Sigmoid colon (tissue), 7 donors: ENCODE measurements at places on chromosomes 1 and 21.

DNA sequence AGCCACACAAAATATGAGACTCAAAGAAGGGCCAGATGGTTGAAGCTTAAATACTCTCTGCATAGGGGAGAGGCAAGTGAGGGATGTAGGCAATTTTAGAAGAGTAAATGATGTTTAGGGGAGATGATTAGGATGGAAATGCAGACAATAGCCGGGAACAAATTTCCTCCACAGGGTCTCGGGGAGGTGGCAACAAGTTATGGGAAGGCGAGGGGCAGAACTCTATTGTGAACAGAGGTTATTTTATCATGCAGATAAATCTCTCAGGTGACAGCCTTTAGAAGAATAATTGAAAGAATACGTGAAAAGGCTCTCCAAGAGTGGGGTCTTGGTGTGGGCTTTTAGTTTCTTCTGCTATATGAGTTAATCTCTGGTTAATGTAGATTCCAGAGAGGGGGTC is 166.7 kb downstream of the GALNT2 start:
- H3K27ac ChIP-seq, result no peak overlapping the region
- H3K4me3 ChIP-seq, result no peak overlapping the region
- H3K27me3 ChIP-seq, result no peaks in the 10 kb centered on the region
- peaks cover 18% of the 10 kb centered on the region for H3K36me3 ChIP-seq
- no peaks in the 10 kb centered on the region for H3K4me1 ChIP-seq

- no peak overlapping the region for H3K27ac ChIP-seq
- no peaks in the 10 kb centered on the region for H3K36me3 ChIP-seq
- no peak for DNase-seq
Observed at GRCh38 chr1:76433526-76433925, 359.0 kb downstream of the ST6GALNAC3 start.

GRCh38 chr1:108129999-108130398 is 70.1 kb downstream of the SLC25A24 start:
- no peaks in the 10 kb centered on the region for H3K36me3 ChIP-seq
- no peaks in the 10 kb centered on the region for H3K4me1 ChIP-seq
- no peak for DNase-seq
- no peak overlapping the region for H3K27ac ChIP-seq
- no peak overlapping the region for H3K4me3 ChIP-seq

DNA sequence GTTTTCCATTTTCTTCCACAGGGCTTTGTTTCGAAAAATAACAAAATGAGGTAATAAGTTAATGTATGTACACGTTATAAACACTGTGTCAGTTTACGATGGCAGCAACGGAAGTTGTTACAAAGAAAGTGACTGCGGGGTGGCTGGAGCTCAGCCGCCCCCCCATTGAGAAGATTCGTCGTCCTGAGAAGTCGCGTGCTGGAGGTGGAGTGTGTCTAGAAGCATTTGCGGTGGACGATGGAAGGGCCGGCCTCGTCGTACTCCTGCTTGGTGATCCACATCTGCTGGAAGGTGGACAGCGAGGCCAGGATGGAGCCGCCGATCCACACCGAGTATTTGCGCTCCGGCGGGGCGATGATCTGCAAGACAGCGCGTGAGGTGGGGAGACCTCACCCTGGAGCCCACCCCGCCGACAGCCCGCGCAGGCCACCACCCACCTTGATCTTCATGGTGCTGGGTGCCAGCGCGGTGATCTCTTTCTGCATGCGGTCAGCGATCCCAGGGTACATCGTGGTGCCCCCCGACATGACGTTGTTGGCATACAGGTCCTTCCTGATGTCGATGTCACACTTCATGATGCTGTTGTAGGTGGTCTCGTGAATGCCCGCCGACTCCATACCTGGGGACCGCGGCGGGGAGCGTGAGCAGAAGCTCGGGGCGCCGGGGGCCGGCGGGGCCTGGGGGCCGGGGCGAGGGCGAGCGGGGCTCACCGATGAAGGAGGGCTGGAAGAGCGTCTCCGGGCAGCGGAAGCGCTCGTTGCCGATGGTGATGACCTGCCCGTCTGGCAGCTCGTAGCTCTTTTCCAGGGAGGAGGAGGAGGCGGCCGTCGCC is 2.4 kb downstream of the ACTA1 start:
- no peak overlapping the region for H3K27ac ChIP-seq
- H3K27me3 ChIP-seq, result peaks cover 52% of the 10 kb centered on the region
- no peak overlapping the region for H3K4me3 ChIP-seq
- DNase-seq, result no peak

GRCh38 chr21:28908351-28908750 is 84.3 kb downstream of the LTN1 start:
- H3K27me3 ChIP-seq, result no peaks in the 10 kb centered on the region
- no peaks in the 10 kb centered on the region for H3K4me1 ChIP-seq
- H3K27ac ChIP-seq, result no peak overlapping the region
- H3K36me3 ChIP-seq, result no peaks in the 10 kb centered on the region

- H3K36me3 ChIP-seq, result no peaks in the 10 kb centered on the region
- DNase-seq, result no peak
- H3K4me3 ChIP-seq, result no peak overlapping the region
- H3K27ac ChIP-seq, result no peak overlapping the region
Observed at GRCh38 chr21:30044447-30045064, 104.8 kb upstream of the GRIK1 start.

DNA sequence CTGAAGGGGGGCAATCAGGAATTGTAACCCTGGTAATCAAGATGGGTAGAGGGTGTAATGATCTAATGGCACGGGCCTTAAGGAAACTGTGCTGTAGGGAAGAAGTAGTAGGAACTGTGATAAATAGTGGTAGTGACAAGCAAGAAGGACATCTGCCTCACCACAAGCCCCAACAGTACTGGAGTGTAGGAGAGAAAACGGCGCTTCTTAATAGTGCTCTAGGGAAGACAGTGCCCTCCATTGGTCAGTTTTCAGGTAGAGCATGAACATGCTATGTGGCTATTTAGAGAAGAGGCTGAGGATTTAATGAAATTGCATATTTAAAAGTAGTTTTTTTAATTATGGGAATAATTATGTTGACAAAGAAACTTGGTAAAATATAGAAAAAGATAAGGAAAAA is 32.2 kb downstream of the SLC30A7 start:
- no peak overlapping the region for H3K27ac ChIP-seq
- DNase-seq, result no peak
- H3K4me3 ChIP-seq, result no peak overlapping the region

DNA sequence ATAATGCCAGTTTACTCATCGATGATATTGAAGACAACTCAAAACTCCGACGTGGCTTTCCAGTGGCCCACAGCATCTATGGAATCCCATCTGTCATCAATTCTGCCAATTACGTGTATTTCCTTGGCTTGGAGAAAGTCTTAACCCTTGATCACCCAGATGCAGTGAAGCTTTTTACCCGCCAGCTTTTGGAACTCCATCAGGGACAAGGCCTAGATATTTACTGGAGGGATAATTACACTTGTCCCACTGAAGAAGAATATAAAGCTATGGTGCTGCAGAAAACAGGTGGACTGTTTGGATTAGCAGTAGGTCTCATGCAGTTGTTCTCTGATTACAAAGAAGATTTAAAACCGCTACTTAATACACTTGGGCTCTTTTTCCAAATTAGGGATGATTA is 13.7 kb downstream of the GGPS1 start:
- peaks cover 14% of the 10 kb centered on the region for H3K36me3 ChIP-seq
- DNase-seq, result no peak
- H3K4me1 ChIP-seq, result peaks cover 8% of the 10 kb centered on the region
- no peak overlapping the region for H3K4me3 ChIP-seq
- no peaks in the 10 kb centered on the region for H3K27me3 ChIP-seq

GRCh38 chr1:153212201-153212600 is 5.2 kb upstream of the PRR9 start:
- H3K4me3 ChIP-seq, result no peak overlapping the region
- H3K36me3 ChIP-seq, result no peaks in the 10 kb centered on the region
- no peaks in the 10 kb centered on the region for H3K4me1 ChIP-seq
- H3K27ac ChIP-seq, result no peak overlapping the region

DNA sequence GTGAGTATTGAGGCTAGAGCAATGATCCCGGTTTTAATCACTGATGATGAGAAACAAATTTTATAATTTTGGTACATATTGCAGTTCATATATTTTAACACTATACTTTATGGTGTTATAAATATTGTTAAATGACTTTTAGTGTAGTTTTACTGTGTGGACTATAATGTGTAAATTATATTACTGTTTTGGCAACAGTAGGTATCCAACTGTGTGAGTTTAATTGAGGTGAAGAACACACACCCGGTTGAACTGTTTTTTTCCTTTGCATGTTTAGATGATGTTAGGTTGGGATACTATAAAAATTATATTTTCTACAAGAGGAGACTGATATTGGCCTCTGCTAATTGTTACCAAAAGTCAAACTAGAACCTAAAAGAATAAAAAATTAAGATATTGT is 166.5 kb downstream of the SDCCAG8 start:
- H3K27ac ChIP-seq, result no peak overlapping the region
- H3K4me3 ChIP-seq, result no peak overlapping the region
- H3K36me3 ChIP-seq, result peaks cover 11% of the 10 kb centered on the region
- peaks cover 23% of the 10 kb centered on the region for H3K4me1 ChIP-seq

DNA sequence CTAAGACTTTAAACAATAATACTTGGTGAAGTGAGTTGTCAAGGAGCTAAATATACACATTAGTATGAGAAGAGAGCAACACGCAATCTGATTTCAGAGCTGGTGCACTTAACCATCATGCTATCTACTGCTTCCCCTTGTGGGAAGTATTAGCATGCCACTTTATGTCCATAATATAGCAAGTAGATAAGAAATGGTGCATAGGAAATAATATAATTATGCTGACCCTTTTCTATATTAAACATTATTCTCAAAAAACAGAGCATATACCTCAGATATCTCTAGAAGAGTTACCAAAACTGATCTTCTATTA is 63.4 kb downstream of the MAGI3 start:
- H3K4me1 ChIP-seq, result peaks cover 32% of the 10 kb centered on the region
- no peaks in the 10 kb centered on the region for H3K36me3 ChIP-seq
- H3K4me3 ChIP-seq, result no peak overlapping the region

DNA sequence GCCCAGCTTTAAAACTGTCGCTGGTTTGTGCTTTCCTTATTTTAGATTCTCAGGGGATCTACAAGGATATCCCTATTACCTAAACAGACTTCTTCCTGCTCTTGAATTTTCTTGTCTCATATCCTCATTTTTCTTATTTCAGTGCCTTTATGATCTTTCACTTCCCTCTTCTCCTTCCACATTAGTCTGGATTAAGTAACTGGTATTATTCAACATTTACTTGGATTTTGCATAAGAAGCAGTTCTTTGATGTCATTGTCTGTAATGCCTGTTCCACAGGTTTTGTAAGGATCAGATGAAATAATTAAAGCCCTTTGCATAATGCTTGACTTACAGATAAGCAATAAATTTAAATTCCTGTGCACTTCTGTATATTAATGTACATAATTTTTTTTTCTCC is 26.5 kb downstream of the CXADR start:
- peaks cover 9% of the 10 kb centered on the region for H3K4me1 ChIP-seq
- no peaks in the 10 kb centered on the region for H3K27me3 ChIP-seq
- DNase-seq, result no peak
- no peaks in the 10 kb centered on the region for H3K36me3 ChIP-seq

GRCh38 chr1:17439250-17440073 is at the start of gene RCC2:
TSS of gene RCC2 (minus strand) at chr1:17439677. CDS start at chr1:17438514, 1,163 bp downstream.
- no peaks in the 10 kb centered on the region for H3K36me3 ChIP-seq
- peaks cover 20% of the 10 kb centered on the region for H3K4me1 ChIP-seq
- DNase-seq, result peak; percentile 81

DNA sequence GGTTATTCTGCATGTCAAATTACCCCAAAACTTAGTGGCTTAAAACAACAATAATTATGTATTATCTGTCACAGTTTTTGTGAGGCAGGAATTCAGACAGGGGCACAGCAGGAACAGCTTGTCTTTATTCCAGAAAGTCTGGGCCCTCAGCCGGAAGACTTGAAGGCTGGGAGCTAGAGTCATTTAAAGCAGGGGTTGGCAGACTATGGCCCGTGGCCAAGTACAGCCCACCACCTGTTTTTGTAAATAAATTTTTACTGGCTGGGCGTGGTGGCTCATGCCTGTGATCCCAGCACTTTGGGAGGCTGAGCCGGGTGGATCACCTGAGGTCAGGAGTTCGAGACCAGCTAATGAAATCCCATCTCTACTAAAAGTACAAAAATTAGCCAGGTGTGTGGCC is 39.6 kb upstream of the KDM4A start:
- H3K27me3 ChIP-seq, result no peaks in the 10 kb centered on the region
- H3K27ac ChIP-seq, result no peak overlapping the region
- H3K4me1 ChIP-seq, result no peaks in the 10 kb centered on the region
- DNase-seq, result no peak
- H3K36me3 ChIP-seq, result peaks cover 85% of the 10 kb centered on the region

DNA sequence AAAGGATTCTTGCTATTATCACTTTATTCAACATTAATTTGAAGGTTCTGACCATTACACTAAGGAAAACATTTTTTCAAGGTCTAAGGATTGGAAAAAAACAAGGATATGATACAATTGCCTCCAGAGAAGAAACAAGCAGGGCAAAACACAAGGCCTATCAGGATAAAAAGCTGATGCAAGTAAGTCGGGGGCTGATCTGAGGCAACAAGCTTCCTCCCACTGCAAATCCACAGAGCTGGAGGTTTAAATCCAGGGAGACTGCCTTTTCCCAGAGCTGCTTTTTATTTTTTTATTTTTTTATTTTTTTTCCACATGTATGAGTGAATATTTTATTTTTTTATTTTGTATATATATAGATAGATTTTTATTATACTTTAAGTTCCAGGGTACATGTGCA is 19.4 kb upstream of the S100A2 start:
- H3K27me3 ChIP-seq, result no peaks in the 10 kb centered on the region
- H3K27ac ChIP-seq, result no peak overlapping the region
- no peaks in the 10 kb centered on the region for H3K36me3 ChIP-seq
- no peak for DNase-seq
- no peaks in the 10 kb centered on the region for H3K4me1 ChIP-seq

DNA sequence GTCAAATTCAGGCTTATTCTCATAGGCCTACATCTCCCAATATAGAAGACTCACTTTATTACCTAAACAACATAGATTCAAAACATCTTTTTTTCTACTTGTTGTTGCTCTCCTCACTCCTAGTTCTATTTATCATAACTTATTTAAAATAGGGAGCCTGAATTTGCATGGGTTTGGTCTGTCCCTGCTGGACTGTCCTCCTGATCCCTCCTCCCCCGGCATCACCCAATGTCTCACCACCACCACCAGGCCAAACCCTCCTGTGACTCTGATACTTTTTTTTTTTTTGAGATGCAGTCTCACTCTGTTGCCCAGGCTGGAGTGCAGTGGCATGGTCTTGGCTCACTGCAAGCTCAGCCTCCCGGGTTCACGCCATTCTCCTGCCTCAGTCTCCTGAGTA is 31.8 kb upstream of the MYBPHL start:
- no peaks in the 10 kb centered on the region for H3K36me3 ChIP-seq
- H3K27me3 ChIP-seq, result no peaks in the 10 kb centered on the region
- no peaks in the 10 kb centered on the region for H3K4me1 ChIP-seq
- no peak overlapping the region for H3K4me3 ChIP-seq
- DNase-seq, result no peak
- H3K27ac ChIP-seq, result no peak overlapping the region

DNA sequence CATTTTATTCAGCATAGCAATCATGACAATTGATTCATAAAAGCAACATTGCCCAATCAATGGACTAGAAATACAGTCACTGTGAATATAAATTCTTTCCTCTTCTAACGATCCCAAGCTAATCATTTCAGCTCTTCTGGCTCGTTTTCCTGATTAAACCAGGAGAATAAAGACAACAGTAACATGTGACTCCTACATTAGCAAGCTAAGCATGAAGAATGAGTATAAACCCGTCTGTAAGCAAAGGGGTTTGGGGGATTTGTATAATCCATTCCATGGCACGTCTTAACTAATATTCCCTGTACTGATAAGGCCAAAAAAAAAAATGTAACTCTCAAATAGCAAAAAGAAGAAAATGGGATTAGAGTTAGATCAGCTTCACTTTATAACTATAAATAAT is 21.6 kb downstream of the IRF2BP2 start:
- no peak overlapping the region for H3K27ac ChIP-seq
- H3K27me3 ChIP-seq, result no peaks in the 10 kb centered on the region
- no peaks in the 10 kb centered on the region for H3K36me3 ChIP-seq
- no peak overlapping the region for H3K4me3 ChIP-seq
